NCI-H2171 treated with DMSO at 0.1 percent for 48 hours (cell line): ENCODE measurements at places on chromosomes 5 and 9.

DNA sequence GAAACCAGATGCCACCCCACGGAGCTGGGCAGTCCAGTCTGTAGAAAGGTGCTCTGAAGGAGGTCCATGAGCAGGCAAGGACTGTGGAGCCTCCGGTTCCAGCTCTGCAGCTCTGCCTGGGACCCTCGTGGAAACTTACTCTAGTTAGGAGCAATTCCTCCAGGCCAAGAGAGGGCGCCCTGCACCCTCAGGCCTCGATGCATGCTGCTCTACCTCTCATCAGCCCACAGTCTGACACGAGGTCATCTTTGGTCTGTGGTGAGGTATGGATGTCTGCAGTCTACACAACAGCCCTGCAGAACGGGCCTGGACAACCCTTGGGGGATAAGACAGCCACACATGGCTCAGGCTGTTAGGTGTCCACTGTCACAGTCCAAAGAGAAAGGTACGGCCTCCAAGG, 50.6 kb upstream of the UBTD2 start:
- DNase-seq, result no peak

GRCh38 chr5:139178935-139179334, 19.2 kb downstream of the SIL1 start:
- DNase-seq, result peak; percentile 69

GRCh38 chr5:118111956-118112355, 876.4 kb downstream of the DTWD2 start:
- no peak for DNase-seq

DNA sequence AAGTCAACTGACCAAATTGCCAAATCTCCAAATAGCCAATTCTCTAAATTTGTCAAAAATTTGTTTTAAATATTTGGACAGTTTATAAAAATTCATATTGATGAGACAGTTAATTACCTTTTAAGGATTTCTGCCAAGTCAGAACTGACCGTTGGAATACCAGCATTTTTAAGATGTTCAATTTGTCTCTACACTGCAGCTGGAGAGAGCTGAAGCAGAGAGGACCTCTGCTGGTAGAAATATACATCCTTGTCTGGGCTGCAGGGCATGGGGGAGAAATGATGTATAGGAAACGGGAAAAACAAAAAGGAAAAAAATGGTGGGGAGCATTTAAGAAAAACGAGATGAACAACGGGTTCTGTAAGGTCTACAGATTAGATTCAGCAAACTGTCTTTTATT, 16.8 kb downstream of the NR6A1 start:
- DNase-seq, result no peak

DNA sequence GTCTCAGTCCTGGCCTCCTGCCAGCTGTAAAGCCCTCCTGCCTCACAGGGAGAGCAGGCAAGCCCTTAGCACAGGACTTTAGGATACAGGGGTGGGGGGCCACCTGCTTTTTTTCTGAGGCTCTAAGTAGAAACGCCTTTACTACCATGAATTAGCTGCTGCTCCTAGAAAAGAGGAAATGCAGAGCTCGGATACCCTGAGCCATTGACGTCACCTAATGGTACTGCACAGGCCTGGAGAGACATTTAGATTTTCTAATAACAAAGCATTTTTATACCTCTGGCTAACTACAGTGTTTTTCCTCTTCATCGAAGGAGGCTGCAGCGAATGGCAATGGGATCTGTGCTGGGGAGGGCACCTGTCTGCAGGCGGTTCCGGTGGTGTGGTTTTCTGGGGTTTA, 137.0 kb downstream of the WDR41 start:
- DNase-seq, result no peak

DNA sequence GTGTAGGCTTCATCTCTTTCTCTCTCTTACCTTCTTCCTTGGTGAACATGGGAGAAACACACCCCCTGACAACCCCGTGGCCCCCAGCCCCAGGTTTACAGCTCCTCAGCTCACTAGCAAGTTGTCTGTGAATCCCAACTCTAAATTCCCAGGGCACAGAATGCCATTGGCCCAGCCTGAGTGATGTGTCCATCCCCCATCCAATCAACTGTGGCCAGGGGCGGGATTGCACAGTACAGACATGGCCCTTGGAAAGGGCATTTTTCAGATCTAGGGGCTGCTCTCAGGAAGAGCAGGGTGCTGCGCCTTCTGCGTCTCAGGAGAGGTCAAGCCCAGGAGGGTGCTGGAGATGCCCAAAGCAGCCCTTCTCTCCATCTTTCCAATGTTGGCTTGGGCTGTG, 48.2 kb upstream of the ASS1 start:
- DNase-seq, result no peak

GRCh38 chr5:179533907-179534306, 16.4 kb upstream of the RUFY1 start:
- DNase-seq, result no peak

GRCh38 chr5:56993241-56993640, 41.3 kb upstream of the MIER3 start:
- DNase-seq, result no peak

DNA sequence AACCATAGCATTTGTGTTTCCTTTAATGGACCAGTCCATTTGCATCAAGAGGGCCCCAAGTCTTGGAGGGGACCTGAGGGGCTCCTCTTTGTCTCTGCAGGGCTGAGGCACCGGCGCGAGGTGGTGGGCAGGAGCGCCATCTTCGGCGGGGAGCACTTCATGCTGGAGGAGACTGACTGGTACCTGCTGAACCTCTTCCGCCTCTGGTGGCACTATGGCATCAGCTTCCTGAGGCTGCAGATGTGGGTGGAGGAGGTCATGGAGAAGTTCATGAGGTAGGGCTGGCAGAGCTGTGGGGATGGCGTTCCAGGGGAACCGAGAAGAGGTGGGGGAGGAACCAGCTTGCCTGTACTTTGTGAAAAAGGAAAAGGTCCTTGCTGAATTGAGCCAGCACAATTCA, 6.1 kb downstream of the PCYOX1L start:
- no peak for DNase-seq

- no peak for DNase-seq
Measured at GRCh38 chr9:86075132-86076109, 23.9 kb downstream of the GOLM1 start.

GRCh38 chr5:142926549-142926948, 156.4 kb downstream of the ARHGAP26 start:
- DNase-seq, result no peak

- DNase-seq, result peak; percentile 59
Measured at GRCh38 chr5:116361171-116361967, 213.3 kb downstream of the SEMA6A start.

- no peak for DNase-seq
Measured at GRCh38 chr9:8053501-8053900, 253.9 kb upstream of the DMAC1 start.

DNA sequence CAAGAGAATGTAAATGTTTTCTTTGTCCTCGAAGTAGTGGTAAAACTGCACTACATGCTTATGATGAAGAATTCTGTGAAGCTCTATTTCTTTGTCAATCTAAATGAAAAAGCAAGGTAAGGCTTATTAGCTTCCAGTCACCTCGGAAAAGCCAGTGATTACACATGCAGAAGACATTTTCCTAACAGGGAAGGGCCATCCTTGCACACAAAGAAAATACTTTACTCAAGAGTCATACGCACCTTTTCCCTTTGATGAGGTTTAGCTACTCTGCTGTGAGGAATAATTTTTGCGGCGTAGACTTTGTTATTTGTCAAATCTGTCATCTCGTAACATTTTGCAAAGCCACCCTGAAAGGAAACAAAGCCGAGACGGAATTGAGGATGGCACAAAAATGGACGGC, 1.1 kb downstream of the PLK2 start:
- DNase-seq, result no peak

DNA sequence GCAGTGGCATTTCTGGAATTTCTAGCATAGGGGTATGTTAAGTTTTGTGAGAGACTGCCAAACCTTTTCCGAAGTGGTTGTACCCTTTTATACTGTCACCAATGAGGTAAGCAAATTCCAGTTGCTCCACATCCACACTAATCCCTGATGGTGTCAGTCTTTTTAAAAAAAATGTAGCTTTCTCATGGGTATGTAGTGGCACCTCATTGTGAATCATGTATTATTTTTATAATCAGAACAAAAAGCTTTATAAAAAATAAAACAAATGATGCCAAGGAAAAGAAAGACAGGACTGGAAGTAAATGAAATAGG, 93.4 kb upstream of the CLINT1 start:
- DNase-seq, result no peak

- DNase-seq, result no peak
Measured at GRCh38 chr5:73732045-73732444, 106.0 kb downstream of the ARHGEF28 start.
